ENCODE measurements at places on chromosomes 7 and 10.
A peak's percentile ranks its signal among the peaks of the same experiment; 100 is the strongest.

- no peak for DNase-seq
Observed at GRCh38 chr10:23914641-23915040, 294.3 kb upstream of the KIAA1217 start.

GRCh38 chr7:125529249-125529648 lies 599.6 kb upstream of the POT1 start:
- DNase-seq = no peak

DNA sequence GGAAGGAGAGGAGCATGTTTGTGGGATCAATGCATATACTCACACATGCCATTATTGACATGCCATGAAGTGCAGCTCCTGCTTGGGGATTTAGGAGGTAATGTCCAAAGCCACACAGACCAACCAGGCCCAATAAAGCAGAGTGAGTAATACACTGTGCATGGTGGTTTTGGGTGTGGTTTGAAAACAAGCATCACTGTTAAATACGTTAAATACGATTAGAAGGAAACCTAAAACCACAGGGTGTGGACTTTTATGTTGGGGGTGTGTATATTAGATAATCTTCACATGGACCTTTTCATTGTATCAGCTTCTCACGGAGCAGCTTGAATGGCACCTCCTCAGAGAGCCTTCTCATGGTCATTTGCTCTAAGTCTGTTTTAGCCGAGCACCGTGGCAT lies 10.4 kb upstream of the EIF3A start:
- DNase-seq = no peak

DNA sequence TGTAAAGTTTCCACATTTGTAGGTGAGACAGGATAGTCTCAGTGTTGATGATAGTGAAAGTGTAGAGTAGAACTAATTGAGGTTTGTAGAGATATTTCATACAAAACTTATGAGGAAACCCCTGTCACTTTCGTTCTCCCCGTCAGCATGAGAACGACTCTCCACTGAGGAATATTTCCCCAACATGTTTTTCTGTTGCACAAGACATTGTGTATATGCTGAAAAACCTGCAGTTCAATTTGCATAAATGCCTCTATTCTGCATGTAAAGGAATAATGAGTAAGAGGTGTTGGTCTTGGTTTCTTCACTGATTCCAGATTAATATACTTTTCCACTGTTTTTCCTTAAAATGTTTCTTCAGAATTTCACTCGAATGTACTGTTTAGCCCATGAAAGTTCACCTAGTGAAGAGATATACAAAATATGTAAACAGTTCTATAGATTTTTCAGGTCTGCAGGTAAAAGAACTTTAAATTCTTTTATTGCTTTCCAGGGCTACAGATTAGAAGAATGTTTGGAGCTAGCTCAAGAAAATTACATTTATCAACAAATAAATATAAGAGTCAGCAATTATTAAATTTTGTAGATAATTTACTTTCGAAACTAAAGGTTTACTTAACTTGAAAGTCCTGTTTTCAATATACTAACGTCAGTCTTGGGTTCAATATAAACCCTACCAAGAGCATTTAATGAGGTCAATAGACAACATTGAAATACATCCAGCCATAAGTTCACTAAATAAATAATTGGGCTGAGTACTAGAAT lies 37.2 kb downstream of the HEPACAM2 start:
- DNase-seq = no peak

GRCh38 chr10:103752680-103753248 lies 102.6 kb downstream of the SH3PXD2A start:
- DNase-seq = no peak

- DNase-seq = no peak
Observed at GRCh38 chr7:151665368-151665767, 145.7 kb upstream of the RHEB start.

DNA sequence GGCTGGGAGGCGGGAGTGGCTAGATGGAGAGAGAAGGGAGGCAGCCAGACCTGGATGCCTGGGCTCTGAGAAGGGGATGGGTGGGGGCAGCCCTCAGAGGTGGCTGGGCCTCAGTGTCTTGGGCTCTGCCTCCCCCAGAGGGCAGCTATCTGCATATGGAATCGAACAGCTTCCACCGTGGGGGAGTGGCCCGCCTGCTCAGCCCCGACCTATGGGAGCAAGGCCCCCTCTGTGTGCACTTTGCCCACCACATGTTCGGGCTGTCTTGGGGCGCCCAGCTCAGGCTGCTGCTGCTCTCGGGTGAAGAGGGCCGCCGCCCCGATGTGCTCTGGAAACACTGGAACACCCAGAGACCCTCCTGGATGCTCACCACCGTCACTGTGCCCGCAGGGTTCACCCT lies 3.3 kb downstream of the ZAN start:
- DNase-seq = no peak

DNA sequence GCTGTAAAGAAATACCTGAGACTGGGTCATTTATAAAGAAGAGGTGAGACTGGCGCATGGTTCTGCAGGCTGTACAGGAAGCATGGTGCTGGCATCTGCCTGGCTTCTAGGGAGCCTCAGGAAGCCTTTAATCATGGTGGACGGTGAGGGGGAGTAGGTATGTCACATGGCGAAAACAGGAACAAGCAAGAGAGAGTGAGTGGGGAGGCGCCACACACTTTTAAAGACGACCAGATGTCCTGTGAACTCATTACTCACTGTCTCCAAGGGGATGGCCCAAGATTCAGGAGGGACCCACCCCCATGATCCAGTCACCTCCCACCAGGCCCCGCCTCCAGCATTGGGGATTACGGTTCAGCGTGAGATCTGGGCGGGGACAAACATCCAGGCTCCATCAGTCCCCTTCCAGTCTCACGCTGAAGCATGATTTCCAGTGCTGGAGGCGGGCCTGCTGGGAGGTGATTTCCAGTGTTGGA lies 3.2 kb downstream of the ZNF316 start:
- DNase-seq = no peak

- no peak for DNase-seq
Observed at GRCh38 chr10:130889240-130889639, 422.3 kb downstream of the TCERG1L start.

- no peak for DNase-seq
Observed at GRCh38 chr7:32602470-32602869, 107.2 kb downstream of the AVL9 start.

- DNase-seq = no peak
Observed at GRCh38 chr10:43888586-43888985, 239.9 kb upstream of the ZNF32 start.

DNA sequence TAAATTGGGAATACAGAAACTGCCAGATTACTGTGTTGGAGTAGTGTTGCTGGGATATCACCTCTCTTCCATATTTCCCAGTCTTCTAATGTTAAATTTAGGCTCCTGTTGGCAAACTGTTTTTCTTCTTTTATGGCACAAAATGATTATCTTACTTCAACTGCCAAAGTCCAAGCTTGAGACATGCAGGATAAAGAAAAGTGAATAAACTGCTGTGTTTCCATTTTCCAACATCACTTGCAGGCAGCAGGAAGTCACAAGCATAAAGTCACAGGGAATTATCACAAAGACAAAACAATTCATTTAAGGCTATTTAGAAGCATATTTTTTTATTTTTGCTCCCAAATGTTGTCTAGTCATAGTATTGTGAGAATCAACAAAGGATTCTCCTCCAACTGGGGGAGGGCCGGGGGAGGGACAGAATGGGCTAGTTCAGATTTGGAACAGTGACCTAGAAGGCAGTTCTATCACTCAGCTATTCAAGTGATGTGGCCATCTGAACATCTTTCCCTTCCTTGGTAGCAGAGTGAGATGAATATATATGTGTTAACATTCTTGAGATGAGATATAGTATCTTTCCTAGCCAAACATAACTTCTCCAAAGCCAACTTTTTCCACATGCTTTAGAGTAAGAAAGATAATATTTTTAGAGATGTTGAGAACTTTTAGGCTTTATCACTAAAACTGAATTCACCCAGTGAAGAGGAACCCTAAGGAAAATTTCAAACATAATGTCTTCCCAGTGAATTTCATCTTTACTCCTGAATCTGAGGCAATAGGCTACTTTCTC lies 364.7 kb downstream of the CTNNA3 start:
- DNase-seq = no peak

DNA sequence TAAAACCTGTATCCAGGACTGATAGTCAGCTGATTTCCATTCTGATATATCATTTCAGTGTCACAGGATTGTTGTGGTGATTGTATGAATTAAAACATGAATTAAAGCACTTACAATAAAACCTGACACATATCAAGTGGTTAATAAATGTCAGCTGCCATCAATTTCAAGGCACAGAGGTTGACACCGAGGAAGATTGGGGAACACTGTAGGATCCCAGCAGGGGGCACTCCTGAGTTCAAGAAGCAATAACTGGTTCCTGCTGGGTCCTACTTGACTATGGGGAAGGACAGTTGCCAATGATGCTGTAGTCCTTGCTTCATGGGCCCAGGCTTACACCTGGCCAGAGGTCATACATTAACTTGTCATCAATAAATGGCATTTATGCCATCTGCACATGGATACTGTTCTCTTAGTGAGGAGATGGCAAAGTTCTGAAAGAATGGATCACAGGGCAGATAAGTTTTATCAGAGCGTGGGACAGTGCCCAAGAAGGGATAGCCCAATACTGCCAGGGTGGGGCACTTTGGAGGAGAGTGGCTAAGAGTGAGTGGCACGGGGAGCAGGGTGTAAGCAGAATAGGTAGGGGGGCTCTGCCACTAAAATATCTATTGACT lies 24.1 kb downstream of the FZD1 start:
- no peak for DNase-seq

DNA sequence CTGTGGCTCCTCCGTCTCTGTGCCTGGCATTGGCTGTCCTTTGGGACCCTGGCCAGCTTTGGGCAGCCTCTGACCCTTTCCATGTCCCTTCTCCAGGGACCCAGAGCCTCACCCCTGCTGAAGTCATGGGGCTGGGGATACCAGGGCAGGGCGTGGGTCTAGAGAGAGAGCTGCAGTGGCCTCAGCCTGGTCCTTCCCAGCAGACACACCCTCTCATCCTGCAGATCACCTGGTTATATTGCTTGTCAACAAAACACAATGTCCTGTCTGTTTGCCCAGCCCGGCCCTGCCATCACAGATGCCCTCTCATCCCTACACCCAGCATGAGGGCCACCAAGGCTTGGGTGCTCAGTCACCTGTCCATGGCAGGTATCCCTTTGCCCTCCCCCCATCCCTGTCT lies 1.8 kb downstream of the MUC17 start:
- DNase-seq = no peak

GRCh38 chr10:58268454-58268945 lies 462 bp upstream of the CISD1 start:
- DNase-seq = no peak

GRCh38 chr7:23385140-23385539 lies 85.2 kb downstream of the IGF2BP3 start:
- DNase-seq = no peak

- DNase-seq = no peak
Observed at GRCh38 chr10:92502296-92502808, 71.5 kb downstream of the IDE start.

DNA sequence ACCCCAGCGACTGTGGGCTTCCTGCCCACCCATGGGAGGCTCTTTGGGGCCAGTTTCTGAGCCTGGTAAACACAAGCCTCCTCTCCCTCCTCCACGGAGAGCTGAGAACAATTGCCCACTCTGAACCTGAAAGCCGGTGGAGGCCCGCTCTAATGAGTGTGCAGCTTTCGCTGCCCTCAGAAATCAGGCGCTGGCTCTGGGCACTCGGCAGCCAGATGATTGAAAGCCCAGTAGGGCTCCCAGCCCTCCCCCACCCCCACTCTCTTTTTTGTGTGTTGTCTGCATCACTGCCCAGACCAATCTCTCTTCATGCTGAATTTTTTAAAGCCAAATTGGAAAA lies 438.9 kb downstream of the RPS24 start:
- DNase-seq = no peak

GRCh38 chr7:128454808-128455542 lies 703 bp upstream of the HILPDA start:
- DNase-seq = no peak

- no peak for DNase-seq
Observed at GRCh38 chr7:142873871-142874270, 11.7 kb downstream of the TRPV6 start.

- no peak for DNase-seq
Observed at GRCh38 chr10:132105302-132105995, 39.7 kb downstream of the JAKMIP3 start.

GRCh38 chr7:105600720-105601550 lies 19.6 kb upstream of the EFCAB10 start:
- DNase-seq = no peak

GRCh38 chr10:77836299-77836820 lies 90.2 kb downstream of the DLG5 start:
- DNase-seq = no peak

DNA sequence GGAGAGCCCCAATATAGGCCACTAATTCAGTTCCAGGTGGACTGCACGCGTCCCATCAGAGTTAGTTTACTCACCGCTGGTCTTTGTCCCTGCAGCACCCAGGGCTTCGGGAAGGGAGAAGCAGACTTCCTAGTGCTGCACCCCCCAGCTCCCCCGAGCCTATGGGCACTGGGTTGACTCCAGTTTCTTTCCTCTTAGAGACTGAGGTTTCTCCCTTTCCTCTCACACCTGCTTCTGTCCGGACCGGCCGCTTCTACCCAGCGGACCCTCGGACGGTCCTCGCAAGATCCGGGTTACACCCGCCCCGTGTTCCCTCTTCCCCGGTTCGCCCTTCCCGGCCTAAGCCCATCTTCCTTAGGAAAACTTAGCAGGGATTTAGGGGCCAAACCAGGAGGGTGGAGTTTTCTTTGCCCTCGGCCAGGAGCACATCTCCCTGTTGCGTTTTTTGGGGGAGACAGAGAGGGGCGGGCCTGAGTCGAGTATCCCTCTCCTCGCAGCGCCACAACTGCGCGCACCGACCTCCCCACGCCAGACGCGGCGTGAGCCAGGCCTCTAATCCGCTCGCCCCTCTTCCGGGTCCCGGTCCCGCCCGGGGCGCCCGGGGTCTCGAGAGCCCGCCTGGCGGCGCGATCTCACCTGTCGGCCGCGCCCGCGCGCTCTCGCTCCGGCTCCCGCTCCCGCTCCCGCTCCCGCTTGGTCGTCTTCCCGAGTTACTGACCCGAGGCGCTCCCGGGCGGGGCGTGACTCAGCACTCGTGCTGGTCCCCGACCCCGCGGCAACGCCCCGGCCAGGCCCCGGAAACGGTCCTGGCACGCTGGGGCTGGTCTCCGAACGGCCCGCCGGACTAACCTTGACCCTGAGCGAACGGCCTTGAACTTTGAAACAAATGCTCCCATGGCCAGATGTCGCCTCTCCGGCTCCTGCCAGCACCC lies at the start of gene AIFM2:
AIFM2 (minus strand) TSS at position 728 of the 932 bp plus-strand sequence. CDS start 8,741 bp downstream, outside the sequence.
- DNase-seq = peak; percentile 73

DNA sequence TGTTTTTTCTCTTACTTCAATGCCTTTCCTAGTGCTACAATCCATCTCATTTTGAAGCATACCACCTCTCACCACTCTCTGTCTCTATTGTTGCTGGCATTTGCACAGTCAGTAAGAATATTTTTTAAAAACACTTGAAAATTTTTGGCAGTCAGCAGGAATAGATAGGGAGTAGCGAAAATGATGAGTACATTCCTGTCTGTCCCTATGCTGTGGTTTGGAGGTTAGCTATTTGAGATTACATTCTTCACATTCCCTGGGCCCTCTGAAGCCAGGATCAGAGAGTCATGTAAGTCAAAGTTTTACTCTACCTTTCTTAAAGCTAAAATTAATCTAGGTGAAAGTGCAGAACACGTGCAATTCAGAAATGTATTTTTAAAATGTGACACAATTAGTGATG lies 53.0 kb upstream of the MAGI2 start:
- DNase-seq = no peak
